ENCODE measurements at places on chromosomes 11 and 22. TPM values are rescaled to one million over a fixed set of nuclear protein-coding genes. Genes with fewer than 3 reads are reported as not detected.

DNA sequence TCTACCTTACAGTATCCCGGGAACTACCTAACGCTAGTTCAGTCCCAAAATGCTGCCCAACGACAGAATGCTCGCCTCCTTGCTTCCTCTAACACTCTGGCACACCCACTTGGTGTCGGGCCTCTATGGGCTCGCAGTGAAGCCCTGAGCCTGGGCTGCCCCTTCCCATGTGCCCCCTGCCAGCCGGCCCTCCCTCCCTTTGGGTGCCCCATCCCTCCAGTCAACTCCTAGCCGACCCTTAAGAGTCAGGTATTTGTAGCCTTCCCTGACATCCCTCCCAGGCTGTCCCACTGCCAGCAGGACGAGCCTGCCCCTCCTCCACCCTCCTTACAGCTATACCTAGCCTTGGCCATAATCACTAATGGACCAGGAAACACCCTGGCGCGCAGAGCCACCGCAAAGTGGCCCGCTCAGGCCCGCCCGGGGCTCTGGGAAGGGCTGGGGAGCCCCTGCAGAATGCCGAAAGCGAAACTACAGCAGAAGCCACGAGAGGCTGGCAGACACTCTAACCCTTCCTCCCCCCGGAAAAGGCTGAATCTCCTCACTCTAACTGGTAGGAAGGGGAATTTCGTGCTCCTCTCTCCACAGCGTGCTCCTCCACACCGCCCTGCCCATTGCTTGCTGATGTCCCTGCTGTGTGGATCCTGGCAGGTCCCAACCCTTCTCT, 8.2 kb downstream of the CBX7 start:
- DNase-seq: peak; percentile 30

DNA sequence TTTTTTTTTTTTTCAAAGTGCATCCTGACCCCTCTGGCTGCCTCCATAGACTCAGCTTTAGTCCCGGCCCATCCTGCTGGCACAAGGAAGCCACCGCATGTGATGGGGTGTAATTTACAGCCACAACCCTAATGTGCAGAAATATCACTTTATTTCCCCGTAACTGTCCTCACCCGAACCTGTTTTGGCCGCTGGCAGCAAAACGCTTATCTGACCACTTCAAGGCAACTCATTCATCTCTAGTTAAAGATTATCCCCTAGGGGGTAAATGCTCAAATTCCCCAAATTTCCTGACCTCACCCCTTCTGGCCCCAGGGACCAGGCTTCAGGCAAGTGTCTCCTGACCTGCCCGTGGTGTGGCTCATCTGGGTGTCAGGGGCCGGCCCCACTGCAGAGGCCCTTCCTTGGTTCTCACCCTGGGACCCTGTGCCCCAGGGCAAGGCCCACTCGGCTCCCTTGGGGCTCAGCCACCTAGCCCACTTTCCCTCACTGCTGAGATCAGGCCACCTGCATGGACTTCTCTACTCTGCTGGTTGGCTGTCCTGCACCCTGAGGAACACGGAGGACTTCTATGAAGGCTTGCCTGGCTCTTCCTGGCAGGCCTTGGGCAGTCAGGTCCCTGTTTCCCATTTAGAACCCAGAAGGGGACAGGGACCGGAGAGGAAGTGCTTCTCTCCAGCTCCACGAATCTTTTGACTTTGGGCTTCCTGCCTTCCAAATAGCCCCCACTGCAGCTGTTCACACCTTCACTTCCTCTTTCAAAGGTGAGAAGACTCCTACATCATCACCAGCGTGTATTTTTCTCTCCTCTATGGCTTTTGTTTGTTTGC, 53.3 kb downstream of the WNT11 start:
- DNase-seq: no peak

The VEGFB gene
- total RNA-seq: 3.0 TPM

The OR10W1 gene
- total RNA-seq: not detected

DNA sequence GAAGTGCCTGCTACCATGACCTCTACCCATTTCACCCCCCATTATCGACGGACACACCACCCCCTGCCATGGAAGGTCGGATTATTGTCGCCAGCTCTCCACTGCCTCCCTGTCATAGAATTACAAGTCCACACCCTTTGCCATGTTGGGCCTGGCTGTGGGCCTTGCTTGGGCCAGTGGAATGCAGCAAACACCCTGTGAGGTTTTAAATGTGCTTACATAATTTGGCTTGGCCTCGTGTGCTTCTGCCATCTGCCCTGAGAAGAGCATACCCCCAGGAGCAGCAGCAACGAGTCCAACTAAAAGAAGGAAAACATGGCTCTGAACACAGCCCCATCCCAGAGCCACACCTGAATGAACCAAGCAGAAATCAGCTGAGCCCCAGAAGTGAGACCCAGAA, 94.1 kb upstream of the PRDM11 start:
- DNase-seq: no peak

DNA sequence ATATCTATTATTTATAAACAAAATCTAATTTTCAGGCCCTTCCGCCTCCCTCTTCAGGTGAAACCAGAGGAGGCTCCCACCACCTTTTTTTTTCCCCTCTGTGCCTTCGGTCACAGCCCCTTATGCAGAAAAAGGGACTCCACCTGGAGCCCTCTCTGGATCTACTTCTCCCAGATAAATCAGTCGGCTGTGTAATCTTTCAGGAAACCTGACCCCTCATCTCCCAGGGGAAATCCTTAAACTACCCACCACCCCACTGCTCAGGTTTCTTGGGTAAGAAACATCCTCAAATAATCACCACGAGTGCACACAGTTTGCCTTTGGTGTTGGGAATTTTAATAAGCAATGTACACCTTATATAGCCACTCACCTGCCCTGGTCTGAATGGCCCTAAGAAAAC, 104.2 kb downstream of the NAV2 start:
- DNase-seq: no peak

DNA sequence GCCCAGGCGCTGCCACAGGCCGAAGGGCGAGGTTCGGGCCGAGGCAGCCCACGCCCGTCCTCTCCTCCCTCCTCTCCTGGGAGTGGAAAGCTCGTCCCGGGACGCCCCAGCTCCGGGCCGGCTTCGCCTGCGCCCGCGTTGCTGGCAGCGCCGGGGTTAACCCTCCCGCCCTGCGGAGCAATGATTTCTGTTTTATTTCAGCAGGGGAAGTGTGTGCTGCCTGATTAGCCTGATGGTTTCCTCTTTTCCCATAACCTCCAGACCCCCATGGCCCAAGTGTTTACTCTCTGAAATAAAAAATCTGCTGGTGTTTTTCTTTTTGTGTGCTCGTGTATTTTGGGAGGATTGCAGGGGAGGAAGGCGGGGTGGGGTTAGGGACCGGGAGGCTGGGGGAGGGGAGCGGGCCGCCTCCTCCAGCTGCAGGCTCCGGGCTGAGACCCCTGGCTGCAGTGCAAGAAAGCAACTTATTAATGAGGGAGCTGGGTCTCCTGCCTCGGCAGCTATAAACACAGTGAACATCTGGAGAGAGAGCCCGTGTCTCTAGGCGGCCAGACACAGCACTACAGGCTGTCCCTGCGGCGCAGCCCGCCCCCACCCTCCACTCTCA, 38.6 kb downstream of the ETS1 start:
- peak; percentile 32 for DNase-seq

DNA sequence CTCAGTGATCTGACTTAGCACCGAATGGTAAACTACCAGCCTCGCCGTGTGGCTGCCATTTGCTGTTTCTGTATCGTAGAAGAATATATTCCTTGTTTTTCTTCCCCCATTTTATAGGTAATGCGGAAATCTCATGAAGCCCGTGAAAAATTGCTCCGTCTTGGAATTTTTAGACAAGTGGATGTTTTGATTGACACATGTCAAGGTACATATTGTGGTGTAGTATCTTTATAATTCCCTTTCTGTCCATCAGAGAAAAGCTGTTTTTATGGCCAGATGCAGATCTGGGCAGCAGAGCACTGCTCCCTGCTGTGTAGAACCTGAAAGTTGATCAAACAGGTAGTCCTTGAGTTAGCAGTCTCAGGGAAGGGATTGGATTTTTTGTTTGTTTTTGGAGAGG, 13.4 kb downstream of the SAMM50 start:
- DNase-seq: no peak

DNA sequence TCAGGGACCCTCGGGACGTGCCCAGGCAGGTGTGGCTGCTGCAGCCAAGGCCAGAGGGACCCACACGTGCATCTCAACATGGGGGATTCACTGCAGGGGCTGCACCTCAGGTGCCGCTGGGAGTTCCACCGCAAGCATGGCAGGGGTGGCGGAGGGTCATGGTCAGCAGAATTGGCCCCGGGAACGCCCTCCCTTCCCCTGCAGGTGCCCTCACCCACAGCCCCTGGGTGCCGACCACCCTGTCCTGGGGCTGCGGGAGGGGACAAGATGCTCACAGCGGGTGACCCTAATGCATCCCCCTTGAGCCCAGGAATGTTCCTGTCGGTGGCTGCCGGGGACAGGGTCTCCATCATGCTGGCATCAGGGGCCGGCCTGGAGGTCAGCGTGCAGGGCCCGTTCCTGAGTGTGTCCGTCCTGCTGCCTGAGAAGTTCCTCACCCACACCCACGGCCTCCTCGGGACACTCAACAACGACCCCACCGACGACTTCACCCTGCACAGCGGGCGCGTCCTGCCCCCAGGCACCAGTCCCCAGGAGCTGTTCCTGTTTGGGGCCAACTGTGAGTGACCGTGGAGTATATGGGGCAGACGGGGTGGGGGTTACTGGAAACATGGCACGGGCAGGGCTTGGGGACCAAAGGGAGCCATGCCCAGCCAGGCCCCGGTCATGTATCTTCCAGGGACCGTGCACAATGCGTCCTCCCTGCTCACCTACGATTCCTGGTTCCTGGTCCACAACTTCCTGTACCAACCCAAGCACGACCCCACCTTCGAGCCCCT, 5.8 kb downstream of the SUSD2 start:
- DNase-seq: no peak

- no peak for DNase-seq
These were observed 478 bp downstream of the FAU start for GRCh38 chr11:65121447-65121864.

The OR10V1 gene
- total RNA-seq: not detected

DNA sequence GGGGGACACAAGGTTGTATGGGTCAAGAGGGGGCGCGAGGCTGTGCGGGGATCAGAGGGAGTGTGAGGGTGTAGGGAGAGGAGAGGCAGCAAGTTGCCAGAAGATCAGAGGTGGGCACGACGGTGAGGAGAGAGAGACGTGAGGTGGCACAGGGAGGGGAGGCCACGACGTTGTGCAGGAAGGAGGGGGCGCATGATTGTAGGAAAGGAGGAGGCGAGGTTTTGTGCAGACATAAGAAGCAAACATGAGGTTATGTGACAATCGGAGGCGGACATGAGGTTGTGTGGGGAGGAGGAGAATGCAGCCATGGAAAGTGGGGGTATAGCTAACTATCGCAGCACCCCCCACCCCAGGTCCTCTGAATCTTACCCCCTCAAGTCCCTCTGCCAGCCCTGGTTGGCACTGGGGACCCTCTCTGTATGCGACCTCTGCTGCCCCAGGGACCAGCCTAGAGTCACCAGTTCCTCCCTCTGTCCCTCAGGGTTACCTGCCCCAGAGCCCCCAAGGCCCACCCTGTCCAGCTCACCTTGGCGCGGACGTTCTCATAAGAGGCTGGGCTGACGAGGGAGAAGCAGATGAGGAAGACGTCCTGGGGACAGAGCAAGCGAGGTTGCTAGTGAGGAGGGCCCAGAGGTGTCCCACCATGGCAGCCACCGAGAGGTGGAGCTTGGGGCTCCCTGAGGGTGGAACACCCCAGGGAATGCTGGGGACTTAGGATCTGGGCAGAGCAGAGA, 12.5 kb downstream of the RAC2 start:
- no peak for DNase-seq

DNA sequence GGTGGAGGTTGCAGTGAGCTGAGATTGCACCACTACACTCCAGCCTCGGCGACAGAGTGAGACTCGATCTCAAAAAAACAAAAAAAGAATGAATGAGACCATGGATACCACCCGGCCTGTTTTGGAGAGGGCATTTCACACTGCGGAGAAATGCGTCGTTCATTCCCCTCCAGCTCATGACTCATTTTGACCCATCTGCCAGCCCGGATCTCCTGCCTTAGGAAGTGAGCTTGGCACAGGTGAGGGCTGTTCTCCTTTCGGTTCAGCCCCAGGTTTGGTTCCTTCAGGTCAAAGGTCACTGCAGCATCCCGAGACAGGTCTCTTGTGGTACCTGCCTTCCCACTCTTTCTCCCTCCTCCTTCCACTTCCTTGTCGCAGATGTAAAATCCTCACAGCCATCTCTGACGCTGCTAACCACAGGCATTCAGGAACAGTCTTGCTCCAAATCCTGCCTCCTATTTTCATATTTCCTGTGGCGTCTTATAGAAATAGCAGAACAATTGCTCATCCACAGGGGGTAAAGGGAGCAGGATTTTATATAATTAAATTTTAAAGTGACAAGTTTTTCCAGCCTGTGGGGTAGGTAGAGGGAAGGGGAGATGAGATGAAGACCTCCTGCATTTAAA, 517.9 kb downstream of the NTM start:
- DNase-seq: peak; percentile 96

GRCh38 chr11:120883404-120884080, 140.4 kb upstream of the TBCEL start:
- DNase-seq: peak; percentile 54

DNA sequence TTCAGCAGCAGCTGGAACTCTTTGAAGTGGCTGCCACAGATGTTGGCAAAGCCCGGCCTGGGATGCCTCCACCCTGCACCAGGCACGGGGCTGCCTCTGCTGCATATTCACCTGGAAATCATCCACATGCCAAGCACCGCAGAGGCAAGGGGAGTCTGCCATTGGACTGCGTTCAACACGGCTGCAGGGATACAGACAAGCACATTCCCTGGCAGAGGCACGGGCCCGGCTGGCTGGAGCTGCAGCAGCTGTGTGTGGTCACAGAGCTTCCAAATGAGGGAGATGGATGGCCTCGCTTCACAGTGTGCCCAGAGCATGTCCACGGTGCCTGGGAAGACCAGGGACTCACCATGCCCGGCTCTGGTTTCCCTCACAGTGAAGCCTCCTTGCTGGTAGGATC, 1378.9 kb downstream of the TBC1D22A start:
- no peak for DNase-seq

DNA sequence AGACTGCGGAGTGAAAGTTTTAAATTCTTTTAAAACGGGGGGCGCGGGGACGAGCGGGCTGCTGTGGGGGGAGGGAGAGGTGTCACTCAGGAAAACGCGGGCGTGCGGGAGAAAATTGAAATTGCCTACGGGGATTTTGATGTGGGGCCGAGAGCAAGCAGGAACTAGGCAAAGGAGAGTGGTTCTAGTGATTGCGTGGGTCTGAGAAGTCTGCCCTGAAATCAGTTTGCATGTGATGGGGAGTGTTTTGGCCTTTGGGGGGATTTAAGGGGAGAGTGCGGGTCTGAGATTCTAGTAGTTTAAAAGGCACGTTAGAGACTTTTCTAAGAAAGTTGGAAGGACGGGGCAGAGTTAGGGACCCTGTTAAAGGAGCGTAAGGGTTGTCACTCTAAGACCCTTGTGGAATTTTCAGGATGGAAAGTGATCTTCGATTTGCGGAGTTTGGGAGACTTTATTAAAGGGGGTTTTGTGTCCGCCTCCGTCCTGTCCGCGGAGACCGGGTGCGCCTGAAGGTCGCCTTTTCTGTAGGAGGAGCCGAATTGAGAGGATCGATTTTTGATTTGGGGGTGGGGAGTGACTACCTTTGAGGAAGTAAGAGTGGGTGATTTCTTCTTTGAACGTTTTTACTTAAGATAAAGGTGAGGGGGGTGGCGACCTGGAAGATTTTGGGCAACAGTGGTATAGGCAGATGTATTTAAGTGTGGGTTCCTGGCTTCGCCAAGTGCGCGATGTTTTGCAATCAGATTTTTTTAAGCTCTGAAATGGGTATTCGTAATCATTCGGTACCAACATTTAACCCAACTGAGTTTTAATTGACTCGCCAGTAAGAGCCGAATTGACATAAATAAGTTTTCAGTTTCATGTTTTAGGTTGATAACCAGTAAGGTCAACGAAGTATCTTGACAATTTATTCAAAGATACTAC, 1.1 kb downstream of the EED start:
- DNase-seq: peak; percentile 6
